Germinal center (tissue), 1 donor: ENCODE measurements at places on chromosomes 1 and 21.

DNA sequence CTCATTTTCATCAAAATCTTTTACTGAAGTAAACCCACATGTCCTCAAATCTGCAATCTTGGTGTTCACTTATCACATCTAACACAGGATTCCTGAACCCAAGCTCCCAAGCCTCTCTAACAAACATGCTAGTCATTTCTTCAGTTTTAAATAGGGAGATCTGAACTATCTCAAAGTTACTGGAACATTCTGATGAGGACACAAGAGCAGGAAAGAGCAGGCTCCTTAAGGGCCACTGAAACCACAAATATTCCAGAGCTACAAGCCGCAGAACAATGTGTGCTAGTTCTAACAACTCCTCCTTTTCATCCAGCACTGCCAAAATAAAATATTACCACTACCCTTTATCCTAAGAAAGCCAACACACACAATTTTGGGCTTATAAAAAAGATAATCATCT lies 38.9 kb downstream of the WARS2 start:
- DNase-seq: no peak

DNA sequence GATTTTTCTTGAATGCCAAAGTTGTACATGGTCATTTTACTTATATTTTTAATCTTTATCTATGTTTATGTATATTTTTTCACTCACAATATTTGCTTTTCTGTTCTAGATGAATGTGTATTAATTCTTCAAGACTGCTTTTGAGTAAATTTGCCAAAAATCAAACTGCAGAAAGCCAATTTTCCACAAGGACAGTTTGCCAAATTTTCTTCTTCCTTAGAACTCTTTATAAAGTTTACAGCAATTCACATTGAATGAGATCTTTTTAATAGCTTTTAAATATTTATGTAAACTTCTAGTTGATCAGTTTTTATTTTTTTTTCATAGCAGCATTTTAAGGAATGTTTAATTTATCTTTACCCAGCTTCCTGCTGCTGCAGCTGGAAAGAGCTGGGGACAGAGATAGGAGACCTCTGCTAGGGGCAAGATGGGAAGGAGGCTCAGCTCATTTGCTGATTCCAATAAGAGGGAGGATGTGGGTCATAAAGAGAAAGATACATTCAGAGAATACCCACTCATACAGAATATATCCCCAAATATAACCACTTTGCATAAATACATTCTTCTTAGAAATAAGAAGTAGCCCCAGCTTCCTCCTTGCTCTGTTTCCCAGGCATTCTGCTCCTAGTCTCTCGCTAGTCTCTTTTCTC lies 93.0 kb downstream of the ODF2L start:
- no peak for DNase-seq

- no peak for DNase-seq
Measured at GRCh38 chr1:76125473-76126219, 51.1 kb downstream of the ST6GALNAC3 start.

- peak; percentile 75 for DNase-seq
Measured at GRCh38 chr1:39258146-39258924, 53.8 kb downstream of the MACF1 start.

DNA sequence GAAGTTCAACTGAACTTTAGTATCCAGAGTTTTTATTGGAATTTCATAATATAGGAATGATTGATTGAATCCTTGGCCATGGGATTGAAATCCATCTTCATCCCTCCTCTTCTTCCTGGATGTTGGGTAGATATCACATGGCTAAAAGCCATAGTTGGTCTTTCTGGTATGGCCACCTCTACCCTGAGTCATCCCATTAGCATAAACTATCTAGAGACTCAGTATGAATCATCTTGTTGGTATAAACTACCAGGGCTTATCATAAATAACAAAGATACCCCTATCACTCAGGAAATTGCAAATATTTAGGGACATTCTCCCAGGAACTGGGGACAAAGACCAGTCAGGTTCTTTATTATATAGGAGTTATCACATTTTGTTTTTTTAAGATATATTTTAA lies 21.2 kb upstream of the ZP4 start:
- no peak for DNase-seq

GRCh38 chr1:110736900-110737605 lies 62.3 kb upstream of the KCNA3 start:
- no peak for DNase-seq

- no peak for DNase-seq
Measured at GRCh38 chr1:167409183-167409582, 109.1 kb downstream of the CD247 start.

DNA sequence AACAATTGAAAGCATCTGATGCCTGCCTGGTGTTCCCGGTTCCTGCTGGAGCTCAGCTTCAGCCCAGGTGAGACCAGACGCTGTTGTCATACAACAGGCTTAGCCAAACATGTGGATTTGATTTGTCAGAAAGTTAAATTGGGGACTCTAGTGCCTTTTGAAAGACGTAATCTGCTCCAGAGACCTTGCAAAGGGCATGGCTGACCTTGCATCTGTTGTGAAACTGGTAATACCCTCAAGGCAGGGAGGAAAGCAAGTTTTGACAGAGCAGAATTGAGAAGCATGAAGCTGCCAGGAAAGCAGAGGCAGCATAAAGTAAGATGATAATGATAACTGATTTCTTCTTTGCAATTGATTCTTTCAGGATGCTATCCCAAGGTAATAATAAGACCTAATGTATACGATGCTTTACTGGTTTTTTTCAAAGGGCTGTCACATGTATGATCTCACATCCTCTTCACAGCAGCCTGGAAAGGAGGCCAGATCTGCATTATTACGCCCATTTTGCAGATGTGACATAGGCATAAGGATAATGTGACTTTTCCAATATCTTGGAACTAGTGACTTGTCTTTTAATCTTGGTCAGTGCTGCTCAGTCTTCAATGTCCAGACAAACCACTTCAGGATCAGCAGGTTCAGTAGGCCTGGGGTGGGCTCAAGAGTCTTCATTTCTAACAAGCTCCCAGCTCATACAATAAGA lies 24.7 kb upstream of the CNN3 start:
- DNase-seq: no peak

DNA sequence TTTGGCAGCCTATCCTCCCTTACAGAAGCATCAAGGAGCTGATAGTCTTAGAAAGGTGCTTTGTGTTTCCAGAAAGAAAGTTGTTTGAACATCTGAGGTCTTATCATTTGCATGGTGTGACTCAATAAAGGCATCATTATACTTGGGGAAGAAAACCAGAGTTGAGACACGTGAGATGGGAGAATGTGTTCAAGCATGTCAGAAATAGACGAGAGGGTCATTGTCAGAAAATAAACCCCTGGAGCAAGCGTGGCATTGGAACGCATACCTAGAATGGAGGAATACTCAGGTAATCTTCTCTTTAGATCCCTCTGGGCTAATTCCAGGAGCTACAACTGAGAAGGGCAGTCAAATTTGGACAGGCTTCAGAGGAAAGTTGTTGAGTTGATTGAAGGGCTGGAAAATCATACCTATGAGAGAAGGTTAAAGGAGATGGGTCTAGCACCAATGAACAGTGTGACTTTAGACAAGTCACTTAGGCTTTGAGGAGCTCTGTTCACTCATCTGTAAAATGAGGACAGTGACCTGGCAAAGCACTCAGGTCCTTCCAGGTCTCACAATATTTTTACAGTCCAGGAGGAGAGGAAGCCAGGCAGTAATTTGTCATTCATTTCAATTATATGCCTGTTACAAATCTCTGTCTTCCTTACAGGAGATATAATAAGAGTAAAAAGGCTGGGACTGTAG lies 101.3 kb upstream of the C1orf21 start:
- no peak for DNase-seq

DNA sequence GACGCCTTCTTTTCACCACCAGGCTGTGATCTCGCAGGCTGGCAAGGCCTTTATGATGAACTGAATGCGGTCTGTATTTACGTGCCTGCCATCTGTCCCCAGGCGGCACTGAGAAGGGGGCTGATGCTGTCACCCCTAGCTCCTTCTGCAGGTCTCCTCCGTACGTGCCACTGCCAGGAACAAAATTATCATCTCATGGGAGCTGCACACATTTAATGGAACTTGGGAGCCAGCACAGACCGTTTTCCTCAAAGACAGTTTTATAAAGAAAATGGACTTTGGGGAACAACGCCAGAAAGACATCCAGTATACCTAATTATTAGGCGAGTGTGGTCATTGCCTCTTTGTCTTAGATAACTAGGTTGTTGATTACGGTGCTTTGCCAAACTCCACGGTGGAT lies 434.5 kb downstream of the KIF26B start:
- no peak for DNase-seq

DNA sequence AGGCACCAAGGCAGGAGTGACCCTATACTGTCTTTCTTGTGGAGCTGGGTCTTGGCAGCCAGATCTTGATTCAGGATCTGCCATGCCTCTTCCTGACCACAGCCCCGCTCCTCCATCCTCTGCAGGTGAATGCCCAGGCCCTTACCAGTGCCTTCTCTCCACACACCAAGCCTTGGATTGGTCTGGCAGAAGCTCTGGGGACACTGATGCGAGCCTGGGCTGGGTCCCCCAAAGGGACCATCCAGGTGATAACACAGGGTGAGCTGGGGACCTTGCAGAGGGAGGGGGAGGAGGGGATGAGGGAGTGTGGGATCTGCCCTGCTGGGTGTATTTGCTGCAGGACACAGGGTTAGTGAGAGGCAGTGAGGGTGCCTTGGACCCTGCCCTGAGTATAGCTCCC lies 28.4 kb downstream of the HMGCS2 start:
- no peak for DNase-seq

- no peak for DNase-seq
Measured at GRCh38 chr1:227753999-227754711, 18.9 kb downstream of the SNAP47 start.

DNA sequence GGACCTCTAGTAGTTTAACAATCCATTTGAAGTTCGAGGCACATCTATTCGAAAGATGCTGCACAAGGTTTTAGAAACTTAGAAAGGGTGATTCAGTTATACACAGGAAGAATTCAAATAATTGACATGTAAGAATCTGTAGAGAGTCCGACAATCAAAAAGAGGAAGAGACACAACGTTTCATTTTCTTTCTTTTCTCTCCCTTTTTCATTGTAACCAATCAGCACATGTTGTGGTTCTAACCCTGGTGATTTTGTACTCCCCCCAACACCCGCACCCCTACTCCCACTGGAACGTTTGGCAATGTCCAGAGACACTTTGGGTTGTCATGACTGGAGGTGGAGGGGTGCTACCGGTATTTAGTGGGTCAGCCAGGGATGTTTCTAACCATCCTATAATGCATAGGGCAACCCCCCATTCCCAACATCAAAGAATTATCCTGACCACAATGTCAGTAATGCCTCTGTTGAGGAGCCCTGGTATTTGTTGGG lies 4.9 kb downstream of the TGFB2 start:
- DNase-seq: no peak

- no peak for DNase-seq
Measured at GRCh38 chr1:215104283-215104682, 21.7 kb downstream of the KCNK2 start.

GRCh38 chr1:100340494-100340893 lies 11.8 kb upstream of the CDC14A start:
- DNase-seq: no peak

DNA sequence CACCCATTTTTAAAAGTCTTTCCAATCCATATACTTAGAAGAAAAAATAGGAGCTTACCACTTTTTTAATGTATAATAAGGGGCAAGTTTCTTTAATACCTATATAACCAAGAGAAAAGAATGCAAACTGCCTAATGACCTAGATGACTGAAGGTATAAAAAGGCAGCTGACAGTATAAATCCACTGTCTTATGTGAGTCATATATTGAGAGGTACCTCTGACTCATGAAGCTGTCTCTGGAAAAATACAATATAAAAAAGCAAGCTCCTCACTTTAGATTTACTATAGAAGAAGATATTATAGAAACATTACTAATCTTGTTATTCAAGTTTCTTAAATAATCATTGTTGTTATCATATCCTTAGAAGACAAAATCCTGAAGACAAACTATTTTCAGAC lies 144.2 kb downstream of the VAV3 start:
- DNase-seq: no peak

DNA sequence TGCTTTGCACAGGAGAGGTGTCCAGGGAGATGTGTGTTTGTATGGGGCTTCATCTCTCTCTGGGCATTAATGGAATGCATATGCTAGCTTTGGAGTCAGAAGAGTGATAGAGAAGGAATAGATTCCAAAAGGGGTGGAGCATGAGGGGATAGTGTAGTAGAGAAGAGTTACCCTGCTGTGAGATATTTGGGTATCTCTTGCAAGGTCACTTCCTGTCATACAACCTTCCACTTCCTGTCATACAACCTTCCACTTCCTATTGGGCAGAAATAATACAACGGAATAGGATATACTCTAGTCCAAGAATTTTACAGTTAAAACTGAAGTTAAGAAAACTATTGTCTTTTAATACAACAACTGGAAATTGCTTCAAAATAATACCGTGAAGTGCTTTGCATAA lies 351.8 kb upstream of the FMN2 start:
- no peak for DNase-seq

GRCh38 chr1:35680271-35680670 lies 38.4 kb downstream of the C1orf216 start:
- DNase-seq: no peak

- no peak for DNase-seq
Measured at GRCh38 chr1:230694991-230695390, 18.9 kb downstream of the AGT start.

DNA sequence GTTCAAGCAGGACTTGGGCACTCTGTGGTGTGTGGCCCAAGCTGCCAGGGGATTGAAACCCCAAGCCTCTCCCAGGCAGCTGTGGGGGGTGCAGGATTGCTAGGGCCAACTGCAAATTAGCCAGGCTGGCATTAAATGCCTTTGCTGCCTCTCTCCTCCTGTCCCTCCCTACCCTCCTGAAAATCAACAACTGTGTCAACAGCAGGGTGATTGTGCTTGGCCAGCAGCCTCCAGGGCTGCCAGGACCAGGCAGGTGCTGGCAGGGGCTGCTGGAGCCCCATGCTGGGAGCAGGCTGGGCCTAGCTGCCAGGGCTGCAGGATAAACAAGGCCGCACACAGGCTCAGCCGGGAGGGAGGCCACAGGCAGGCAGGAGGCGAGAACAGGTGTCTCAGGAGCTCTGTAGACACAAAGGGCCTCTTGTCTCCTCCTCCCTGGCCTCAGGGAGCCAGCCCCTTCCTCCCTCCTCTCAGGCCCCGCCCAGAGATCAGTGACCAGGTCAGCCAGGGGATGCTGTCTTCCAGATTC lies 11.4 kb downstream of the SOX13 start:
- no peak for DNase-seq

- DNase-seq: no peak
Measured at GRCh38 chr1:156337052-156337887, 822 bp downstream of the CCT3 start.
